ENCODE measurements at places on chromosomes 1 and 21. TPM values are rescaled to one million over a fixed set of nuclear protein-coding genes. Genes with fewer than 3 reads are reported as not detected.
A peak's percentile ranks its signal among the peaks of the same experiment; 100 is the strongest.

DNA sequence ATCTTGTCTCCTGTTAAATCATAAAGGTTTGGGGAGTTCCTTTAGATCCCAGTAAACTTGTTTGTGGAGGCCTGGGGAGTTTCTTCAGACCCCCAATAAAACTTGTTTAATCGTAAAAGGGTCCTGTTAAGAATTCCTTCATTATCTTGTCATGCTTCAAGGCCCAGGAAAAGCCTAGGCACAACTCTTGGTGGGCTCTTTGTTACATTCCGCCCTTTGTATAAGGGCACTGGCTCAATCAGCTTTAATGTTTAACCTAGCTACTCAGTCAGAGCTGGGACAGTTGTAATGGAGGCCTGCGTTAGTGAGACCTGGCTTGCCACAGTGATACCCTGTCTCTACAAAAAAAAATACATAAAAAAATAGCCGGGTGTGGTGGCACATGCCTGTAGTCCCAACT lies 77.2 kb downstream of the MPZL1 start:
- no peak for DNase-seq

- DNase-seq, result no peak
These were observed 144.2 kb downstream of the LYPLAL1 start for GRCh38 chr1:219317762-219318353.

DNA sequence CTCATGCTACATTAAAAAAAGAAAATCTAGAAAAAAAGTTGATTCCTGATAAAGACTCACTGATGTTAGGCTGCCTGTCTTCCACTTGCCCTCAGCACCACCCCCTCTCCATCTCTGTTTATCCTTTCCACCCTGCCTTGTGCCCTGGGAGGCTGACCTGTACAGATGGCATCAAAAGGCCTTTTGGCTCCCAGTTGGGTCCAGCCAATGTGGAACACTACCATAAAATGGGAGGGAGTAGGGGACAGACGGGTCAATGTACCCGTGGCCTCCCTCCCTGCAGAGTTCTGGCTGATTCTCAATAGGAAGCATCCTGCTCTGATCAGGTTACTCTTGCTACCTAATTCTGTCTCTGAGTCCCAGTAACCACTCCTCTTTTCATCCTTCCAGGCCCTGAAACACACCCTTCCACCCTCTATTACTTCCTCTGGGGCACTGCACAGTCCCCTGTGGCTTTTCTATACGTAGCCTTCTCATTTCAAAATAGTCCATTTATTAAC lies 300.0 kb downstream of the HHIPL2 start:
- DNase-seq, result no peak

DNA sequence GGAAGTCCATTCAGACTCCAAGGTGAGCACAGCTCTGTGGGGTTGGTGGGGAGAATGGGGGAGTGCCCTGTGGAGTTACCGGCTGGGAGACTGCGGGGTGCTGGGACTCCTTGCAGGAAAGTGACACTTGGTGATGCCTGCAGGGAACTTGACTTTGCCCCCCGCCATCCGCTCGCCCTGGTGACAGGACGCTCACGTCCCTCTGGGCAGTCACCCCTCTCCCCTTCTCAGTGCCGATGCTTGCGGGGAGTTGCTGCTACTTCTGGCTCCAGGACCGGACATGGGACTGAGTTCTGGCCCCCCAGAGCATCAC lies 209.5 kb upstream of the C1orf174 start:
- no peak for DNase-seq

DNA sequence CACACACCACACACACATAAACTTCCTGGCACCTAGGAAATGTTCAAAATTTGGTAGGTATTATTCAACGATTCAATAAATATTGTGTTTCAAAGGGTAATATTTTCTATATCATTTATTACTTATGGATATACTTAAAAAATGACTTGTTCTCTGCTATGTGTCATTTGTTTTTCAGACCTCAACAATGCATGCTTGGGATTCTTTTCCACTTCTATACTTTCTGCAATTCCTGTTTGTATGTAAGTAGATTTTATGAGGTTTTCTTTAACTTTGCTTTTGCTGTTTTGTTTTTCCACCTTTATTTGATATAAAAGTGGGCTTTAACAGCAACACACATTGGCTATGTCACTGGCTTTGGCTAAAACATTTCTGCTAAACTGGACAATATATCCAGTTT lies 3.5 kb downstream of the CEP170 start:
- peak; percentile 4 for DNase-seq

GRCh38 chr1:156640842-156641706 lies 843 bp upstream of the BCAN start:
- DNase-seq, result no peak

DNA sequence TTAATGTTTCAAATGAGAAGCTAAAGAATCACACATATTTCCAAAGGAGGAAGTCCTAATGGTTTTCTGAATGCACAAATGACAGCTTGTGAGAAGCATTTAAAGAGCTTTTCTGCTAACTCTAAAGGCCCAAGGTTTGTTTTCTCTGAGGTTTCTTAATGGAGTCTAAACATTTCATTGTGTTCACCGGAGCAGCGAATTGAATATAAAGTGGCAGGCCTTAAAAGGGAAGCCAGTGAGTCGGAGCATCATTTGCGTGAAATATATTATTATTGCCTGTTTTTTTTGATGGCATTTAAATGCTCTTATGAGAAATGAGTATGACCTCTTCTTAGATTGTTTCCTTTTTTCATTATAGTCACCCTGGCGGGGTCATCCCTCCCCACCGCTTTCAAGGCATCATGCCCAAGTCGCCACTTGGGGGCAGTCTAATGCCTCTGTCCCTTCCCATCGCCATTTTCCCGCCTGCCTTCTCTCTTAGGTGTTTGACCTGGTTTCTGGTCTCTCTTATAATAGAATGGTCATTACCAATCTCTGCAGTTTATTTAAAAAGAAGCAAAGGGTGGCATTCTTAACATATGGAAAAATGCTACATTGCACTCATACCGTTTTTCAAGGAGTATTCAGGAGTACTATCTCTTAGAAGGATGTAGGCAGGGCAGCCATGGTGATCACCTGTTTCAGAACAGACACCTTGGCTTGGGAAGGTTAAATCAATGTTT lies 25.3 kb upstream of the OVAAL start:
- DNase-seq, result peak; percentile 42

- DNase-seq, result no peak
These were observed 134.2 kb downstream of the NEK7 start for GRCh38 chr1:198291036-198291435.

GRCh38 chr1:26023826-26024225 lies 2.3 kb downstream of the EXTL1 start:
- DNase-seq, result no peak

The DNASE2B gene
- total RNA-seq, result not detected

The LIN28A gene
- total RNA-seq, result not detected
